CD4-positive, alpha-beta T cell treated with Interleukin-4 for 1 hour (primary cell): ENCODE measurements at places on chromosomes 6 and 20.

DNA sequence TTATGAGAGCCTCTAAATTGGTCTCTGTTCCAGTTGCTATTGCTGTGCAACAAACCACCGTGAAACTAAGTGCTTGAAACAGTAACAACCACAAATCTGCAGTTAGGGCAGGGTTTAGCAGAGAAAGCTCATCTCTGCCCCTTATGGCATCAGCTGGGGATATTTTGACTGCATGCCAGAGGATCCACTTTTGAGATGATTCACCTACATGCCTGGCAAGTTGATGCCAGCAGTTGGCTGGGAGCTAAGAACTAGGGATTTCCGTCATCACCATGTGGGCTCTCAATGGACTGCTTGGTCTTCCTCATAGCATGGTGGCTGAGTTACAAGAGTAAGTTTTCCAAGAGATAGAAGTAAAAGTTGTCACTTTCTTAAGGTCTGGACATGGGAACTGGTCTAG is 35.1 kb downstream of the PLCB4 start:
- no peak for DNase-seq

- no peak for DNase-seq
These were observed 43.0 kb downstream of the BACH2 start for GRCh38 chr6:90253631-90254030.

DNA sequence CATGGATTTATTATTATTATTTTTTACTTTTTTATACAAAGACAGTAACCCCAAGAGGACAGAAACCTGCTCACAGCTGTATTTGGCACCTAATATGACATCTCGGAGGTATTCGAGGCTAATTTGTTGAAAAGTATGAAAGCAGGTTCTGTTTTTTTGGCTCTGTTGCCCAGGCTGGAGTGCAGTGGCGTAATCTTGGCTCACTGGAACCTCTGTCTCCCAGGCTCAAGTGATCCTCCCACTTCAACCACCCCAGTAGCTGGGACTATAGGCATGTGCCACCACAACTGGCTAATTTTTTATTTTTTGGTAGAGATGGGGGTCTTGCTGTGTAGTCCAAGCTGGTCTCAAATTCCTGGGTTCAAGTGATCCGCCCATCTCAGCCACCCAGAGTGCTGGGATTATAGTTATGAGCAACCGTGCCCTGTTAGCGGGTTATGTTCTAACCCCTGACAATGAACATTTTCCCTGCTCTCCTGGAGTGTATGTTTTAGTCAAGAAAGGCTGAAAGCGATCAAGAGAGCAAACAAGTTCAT is 53.7 kb upstream of the ZNF217 start:
- no peak for DNase-seq

DNA sequence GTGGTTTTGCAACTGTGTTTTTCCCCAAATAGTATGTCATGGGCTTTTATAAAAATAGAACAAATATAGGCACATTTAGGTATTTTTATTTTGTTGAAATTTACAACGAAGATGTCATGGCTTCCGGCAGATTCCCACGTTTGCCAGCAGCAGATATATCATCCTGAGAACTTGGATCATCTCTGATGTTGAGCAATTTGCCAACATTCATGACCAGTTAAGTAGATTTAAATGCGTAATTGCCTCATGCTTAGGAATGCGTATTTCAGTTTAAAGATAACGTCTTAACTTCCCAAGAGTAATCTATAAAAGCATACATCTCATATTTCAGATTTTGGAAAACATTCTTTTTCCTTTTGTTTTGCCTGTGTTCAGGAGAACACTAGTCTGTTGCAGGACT is 457.8 kb downstream of the QKI start:
- no peak for DNase-seq

DNA sequence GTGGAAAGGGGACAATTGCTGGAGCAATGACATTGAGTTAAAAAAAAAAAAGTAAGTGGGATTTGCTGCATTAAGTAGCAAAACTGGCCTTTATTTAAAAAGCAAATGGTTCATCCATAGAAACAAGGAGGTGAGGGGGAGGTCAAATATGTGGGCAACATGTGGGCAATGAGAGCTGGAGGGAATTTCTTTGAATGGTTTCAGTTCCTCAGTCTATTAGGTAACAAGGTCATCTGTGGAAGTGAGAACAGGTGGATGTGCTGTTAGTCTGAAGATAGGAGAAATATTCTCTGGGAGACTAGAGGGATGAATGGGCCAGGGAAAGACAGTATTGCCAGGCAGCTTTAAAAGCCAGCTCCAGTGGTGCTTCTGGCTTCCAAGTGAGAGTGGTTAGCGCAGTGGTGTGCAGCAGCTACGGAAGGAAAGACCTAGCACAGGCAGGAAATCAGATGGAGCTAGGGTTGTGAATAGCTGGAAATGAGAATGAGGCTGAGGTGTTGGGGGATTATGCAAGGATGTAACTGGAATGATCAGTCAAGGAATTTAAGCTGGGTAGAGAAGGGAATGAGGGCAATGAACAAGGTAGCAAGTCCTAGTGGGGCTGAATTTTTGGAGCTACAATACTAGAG is 727.6 kb downstream of the PTPRT start:
- no peak for DNase-seq

DNA sequence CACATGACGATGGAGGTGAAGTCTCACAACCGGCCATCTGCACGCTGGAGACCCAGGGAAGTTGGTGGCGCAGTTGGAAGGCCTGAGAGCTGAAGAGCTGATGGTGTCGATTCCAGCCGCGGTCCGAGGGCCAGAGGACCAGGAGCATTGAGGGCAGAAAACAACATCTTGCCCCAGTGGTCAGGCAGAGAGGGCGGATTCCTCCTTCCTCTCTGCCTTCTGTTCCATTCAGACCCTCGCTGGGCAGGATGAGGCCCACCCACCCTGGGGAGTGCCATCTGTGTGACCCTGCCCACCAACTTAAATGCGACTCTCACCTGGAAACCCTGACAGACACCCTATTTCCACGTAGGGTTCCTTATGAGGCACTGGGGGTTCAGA is 120.7 kb upstream of the PMEPA1 start:
- no peak for DNase-seq

- DNase-seq = no peak
These were observed 861.1 kb downstream of the DHX35 start for GRCh38 chr20:39823224-39823623.

DNA sequence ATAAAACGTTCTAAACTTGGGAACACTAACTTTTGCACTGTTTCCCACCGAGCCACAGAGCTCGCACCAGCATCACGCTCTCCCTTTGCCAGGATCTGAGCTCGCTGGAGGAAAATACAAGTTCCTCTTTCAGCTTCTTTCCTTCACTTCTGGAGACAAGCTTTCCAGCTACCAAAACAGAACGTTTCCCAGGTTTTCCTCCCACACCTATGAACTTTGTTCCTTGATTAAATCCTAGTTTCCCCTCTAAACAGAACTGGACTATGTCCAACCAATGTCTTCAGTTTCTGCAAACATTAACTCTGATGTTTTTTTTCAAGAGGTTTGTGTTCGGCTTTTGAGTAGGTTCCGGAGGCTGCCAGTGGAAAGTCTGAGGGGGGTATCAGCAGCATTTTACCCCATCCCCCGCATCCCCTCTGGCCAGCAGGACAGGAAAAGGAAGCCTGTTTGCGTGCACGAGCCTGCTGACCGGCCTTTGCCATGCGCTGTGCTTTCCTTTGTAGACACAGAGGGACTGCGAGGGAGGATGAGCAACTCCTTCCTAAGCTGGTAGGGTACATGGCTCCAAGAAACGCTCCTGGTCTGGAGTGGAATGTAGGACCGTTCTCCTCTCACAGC is 135.5 kb downstream of the LY86 start:
- DNase-seq = no peak
